Activated T-helper 1 cell treated with anti-CD3 and anti-CD28 coated beads, Interleukin-12 subunit alpha, Interleukin-12 subunit beta, Interleukin-2, Interleukin-4 antibody, amounts not matched to agents 30 ng/mL and 10 ng/mL and 1 ng/mL, durations not matched to agents 14 hours and 24 hours and 36 hours (primary cell): ENCODE measurements at places on chromosomes 4 and X.

- no peak for DNase-seq
Measured at GRCh38 chr4:1410491-1411325, 4.5 kb upstream of the NKX1-1 start.

GRCh38 chr4:7716010-7716721 lies 223.5 kb downstream of the AFAP1 start:
- DNase-seq = no peak

GRCh38 chr4:2572076-2572475 lies 35.6 kb downstream of the FAM193A start:
- no peak for DNase-seq

- DNase-seq = no peak
Measured at GRCh38 chr4:168735735-168736134, 238.9 kb downstream of the PALLD start.

DNA sequence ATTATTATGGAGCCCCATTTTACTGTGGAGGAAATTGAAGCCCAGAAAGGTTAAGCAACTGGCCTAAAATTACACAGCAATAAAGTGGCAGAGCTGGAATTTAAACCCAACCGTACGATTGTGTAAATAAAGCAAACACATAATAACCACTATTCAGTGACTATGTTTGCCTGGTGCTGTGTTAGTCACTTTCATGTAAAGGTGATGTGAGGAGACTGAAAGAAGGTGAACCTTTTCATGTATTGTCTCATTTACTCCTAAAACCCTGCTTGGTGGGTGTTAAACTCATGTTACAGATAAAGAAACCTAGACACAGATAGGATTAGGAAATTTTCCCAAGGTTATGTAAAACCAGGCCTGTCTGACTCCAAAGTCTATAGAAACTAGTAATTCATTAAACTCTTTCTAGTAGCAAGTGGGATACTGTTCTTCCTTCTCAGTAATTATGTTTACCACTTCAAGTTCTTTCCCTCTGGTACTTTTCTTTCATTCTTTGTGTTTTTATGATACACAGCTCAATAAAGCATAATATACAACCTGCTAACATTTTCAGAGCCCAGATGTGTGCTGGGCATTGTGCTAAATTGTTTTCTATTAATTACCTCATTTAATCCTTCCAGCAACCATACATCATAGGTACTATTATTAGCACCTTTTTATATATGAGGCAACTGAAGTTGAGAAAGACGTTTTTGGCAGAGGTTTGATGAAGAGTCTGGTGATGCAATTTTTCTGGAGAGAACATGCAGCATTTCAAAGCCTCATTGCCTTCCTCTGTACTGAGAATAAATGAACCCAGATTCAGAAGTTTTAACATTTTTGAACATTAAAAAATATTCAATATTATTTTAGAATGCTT lies 202.7 kb downstream of the SPRY1 start:
- DNase-seq = no peak

GRCh38 chr4:123450393-123450792 lies 53.8 kb downstream of the SPRY1 start:
- DNase-seq = no peak

- DNase-seq = no peak
Measured at GRCh38 chrX:40281336-40282005, 183.7 kb upstream of the BCOR start.

DNA sequence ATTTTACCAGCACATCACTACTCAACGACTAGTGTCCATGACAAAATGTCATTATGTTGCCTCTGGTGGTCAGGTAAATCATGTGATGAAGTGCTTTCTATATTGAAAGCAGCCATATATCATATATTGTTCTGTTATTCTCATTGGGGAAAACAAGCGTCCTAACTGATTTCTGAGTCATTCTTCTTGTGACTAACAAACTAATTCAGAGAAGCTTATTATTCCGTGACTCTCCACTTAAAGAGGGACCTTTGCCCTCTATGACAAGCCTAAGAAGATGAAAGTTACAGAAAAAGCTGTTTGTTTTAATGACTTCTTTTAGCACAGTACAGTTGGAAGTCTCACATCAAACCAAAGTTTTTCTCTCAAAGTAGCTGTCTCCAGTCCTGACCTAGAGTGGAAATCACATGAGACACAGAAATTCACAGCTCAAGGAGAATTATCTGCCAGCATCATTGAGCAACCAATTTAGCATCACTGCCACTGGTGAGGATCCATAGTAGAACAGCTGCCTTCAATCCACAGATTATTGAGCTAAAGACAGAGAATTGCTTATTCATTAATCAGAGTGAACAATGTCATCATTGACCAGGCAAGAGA lies 36.4 kb downstream of the ASB9 start:
- DNase-seq = no peak

- DNase-seq = no peak
Measured at GRCh38 chr4:99615170-99615820, 40.7 kb downstream of the MTTP start.

GRCh38 chr4:166091146-166091545 lies 218.1 kb downstream of the TLL1 start:
- no peak for DNase-seq

GRCh38 chrX:71067712-71068043 lies 456 bp downstream of the SNX12 start:
- no peak for DNase-seq

DNA sequence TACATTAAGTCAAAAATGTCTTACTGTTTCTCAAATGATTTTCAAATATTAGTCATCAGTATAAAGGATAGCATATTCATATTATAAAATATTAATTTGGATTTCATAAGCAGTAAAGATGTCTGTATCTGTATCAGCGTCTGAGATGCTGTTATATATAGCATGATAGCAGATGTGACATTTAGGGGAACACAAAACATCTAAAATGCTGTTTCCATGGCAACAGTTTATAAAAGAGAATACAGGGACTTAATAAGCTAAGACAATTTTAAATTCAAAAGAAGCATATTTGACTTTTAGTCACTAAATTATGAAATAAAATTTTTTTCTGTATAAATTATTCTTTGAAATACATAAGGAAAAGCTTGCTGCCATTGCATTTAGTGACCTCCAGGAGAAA lies 432.2 kb downstream of the PDGFC start:
- DNase-seq = no peak

- DNase-seq = peak; percentile 16
Measured at GRCh38 chr4:158667651-158668198, 4.0 kb downstream of the C4orf46 start.

DNA sequence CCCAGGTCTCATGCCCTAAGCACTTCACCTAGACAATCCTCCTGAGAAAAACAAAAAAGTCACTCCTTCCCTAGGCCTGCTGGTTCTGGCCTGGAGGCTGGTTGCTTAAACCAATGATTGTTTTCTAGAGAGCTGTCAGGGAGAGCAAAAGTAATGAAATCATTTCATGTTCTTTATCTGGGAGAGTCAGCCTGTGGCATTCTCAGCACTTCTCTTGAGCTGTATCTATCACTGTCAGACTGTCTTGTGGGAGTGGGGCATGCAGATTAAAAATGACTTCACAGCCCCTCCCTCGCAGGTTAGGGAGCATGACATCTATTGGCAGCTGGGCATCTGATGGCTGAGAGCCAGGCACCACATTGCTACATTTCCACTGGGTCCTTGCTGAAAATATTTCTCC lies 20.4 kb upstream of the TMEM154 start:
- no peak for DNase-seq

DNA sequence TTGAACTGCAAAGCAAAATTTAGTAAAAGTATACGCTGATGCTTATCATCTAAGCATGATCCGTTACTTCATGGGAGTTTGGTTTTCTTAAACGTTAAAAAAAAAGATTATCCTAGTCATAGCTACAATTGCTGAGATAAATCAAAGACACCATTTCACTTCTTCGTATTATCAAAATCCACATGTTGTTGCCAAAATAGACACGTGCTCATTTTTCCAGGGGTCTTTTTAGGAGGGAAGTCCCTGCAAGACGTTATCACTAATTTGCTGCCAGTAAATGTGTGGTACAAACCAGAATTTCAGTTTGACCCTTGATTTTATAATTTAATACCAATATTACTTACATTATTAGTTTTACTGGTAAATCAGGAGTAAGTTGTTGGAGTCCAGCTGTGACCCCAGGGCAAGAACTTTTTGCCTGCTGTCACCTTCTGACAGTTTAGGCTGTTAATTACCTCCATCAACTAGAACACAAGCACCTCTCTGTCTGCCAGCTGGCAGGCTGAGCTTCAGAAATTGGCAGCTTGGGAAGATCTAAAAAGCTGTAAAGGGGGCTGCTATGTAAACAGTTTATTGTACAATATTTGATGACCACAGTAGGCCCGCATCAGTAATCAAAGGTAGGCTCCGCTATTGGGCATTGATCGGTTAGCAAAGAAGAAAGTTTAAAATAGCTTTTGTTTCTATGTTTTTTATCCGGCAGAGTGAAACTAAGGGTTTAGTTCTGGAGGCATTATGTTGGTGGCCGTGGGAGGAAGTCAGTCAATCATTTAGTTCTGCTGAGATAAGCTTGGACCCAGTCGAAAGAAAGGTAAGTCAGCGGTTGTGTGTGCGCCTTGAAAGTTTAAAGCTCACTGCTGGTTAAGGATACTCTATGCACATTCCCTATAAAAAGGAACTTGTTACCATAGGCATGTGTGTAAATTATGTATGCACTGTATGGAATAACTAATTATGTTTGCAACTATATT lies 196.4 kb downstream of the FBXO8 start:
- DNase-seq = no peak

- DNase-seq = no peak
Measured at GRCh38 chr4:140642674-140643437, 74.1 kb upstream of the UCP1 start.

DNA sequence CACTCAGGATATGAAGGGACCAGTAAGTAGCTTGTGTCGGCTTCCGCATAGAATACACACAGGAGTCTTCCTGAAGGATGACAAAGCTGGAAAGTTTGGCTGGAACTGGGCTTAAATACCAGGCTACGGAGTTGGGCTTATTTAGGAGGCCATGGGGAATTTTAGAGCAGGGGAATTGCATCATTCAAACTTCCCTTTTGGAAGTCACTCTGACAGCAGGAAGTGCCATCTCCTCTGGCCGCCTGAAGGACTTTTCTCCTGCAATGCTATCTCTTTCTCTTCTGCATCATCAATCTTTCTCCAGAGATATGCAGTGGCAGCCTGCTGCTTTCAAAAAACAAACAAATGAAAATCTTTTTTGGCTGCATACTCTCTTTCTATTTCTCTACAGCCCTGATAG lies 48.4 kb upstream of the PAK3 start:
- DNase-seq = no peak

DNA sequence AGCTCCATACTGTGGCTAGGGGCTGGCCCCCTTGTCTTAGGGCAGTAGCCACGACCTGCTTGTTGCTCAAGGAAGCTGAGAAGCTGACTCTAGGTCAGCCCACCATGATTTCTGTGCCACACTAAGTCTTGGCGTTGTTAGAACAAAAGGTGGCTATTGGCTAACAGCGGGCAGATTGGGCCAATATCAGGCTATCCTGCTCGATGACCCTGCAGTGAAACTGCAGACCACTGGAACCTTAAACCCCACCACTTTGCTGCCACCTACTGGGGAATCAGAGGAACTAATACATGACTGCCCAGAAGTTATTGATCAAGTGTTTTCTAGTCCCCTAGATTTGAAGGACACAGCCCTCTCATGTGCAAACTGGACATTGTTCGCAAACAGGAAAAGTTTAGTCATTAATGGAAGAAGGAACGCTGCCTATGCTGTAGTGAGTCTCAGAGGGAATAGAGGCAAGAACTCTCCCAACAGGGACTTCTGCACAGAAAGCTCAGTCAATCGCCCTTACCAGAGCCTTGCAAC lies 17.0 kb upstream of the PAPSS1 start:
- no peak for DNase-seq

DNA sequence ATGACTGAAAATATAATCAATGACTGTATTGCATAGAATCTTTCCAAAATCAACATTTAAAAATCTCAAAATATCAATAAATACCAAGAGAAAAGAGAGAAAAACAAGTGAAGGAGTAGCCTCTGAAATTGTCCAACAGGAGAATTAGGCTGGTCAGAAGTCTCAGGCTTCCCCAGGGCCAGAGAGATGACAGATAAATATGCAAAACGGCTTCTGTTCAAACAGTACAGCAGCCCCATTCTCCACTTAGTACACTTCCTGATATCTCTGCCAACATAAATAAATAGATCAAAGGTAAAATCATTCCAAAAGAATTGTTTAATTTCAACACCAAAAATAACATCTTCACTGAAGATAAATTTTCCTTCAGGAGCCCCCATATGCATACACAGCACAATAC lies 204.7 kb upstream of the GABRA2 start:
- DNase-seq = no peak

DNA sequence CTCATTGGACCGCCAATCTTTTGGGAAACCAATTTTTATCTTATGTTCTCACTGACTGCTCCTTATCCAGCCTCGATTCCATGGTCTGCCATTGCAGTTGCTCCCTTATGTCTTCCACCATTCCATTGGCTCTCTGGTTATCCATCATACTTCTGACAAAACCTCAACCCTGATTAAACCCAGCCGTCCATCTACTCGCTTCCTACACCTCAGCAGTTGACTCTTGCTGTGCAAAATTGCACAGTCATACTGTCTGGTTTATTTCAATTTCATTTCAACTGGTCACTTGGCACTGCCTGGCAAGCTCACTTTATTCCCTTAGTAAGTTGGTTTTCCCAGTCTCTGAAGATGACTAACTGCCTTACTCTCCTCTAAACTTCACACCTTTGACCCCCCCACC lies 26.2 kb downstream of the ARL9 start:
- no peak for DNase-seq

- DNase-seq = no peak
Measured at GRCh38 chr4:19224820-19225219, 1026.9 kb upstream of the SLIT2 start.

- DNase-seq = no peak
Measured at GRCh38 chr4:161187569-161187968, 976.2 kb downstream of the FSTL5 start.

DNA sequence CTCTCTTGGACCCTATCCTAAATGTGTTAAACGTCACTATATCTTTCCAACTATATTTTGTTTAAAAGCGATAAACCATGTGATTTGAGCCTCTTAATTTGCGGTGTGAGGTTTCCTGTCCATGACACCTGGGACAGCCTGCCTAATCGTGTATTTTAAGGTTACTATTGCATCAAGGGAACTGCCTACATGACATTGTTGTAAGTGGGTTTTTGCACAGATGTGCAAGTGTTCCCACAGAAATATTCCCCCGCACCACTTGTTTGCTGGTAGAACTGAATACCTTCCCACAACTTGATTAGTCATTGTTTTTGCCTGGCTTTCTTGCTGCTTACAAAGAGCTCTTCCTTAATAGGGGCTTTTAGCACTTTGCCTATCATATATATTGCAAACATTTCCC lies 5.1 kb upstream of the FAM184B start:
- no peak for DNase-seq

- no peak for DNase-seq
Measured at GRCh38 chr4:140188975-140189374, 35.0 kb upstream of the MAML3 start.

DNA sequence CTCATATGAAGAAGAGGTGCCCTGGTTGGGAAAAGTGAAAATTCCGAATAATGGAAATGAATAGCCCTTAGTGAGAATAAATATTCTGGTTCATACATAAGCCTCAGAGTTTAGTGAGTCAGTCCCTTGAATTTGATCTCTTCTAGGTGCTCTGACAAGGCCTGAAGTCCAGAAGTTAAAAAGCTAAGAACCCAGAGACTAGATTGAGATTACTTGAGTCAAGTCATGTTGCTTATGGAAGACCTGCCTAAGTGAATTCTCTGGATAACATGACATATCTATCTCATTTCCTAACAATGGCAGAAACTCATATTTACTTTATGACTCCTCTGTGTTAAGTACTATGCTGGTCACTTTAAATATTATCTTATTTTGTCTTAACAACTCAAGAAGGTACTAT lies 10.5 kb upstream of the PRSS48 start:
- DNase-seq = no peak

GRCh38 chr4:174764105-174764729 lies 64.8 kb downstream of the GLRA3 start:
- DNase-seq = no peak
